ENCODE measurements at places on chromosomes 7 and 10.

GRCh38 chr10:123958241-123958640, 66.6 kb upstream of the CPXM2 start:
- no peak for DNase-seq

DNA sequence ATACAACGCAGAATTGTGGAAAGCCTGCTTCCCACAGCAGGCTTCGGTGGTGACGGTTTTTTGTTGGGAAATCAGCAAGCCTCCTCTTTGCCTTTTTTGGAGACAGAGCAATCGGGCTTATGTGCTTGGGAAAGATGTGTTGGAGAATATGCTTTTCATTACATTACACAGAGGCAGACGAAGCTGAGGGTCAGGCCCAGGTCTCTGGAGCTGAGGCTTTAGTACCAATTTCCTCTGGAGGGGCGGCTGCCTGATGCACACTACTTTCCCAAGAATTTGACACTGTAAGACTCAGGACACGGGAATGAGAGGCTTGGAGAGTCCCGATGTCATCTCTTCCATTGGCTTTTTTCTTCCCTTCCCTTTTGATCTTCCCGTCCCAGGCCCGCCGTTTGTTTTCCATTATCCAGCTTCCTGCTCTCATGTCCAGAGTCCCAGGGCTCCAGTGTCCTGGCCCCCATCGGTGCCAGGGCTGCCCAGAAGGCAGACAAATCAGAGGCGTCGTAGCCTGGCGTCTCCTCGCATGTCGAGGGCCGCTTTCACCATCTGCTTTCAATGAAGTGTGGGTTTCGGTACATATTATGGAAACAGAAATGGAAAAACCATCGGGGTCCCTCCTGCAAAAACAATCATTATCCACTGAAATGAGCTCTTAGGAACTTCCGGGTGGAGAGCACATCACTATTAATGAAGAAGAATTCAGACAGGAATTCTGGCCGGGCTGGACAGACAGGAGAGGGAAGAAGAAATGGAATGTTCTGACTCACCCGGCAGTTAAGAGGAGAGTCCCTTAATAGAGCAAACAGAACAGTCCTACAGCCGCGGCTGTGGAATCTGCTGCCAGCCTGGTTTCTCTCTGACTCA, 123.0 kb upstream of the JCAD start:
- DNase-seq, result no peak

DNA sequence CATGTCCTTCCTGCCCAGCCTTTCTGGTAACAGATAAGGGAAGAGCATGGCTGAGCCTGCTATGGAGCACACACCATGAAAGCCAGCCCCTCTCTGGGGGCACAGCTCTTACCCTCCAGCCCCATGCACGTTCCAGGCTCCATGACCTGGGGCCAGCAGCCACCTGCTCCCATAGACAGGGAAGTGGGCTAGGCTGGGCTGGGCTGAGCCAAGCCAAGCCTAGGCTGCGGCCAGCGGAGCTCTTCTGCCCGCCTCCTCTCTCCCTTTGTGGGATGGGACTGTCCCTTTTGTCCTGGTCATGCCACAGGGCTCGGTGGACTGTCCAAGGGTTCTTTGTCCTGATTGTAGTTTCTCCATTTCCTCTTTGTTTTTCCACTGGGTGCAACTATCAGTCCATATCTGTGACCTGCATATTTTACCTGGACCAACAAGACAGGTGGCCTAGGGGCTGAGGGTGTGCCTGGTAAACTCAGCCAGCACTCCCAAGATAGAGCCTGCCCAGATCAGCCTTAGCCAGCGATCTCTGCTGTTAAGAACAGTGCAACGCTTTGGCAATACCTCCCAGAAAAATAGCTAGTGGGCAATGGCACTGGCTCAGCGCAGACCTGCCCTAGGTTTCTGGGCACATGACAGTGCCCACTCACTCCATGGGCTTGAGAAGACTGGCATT, 97.2 kb upstream of the BTBD16 start:
- DNase-seq, result no peak

GRCh38 chr10:132452216-132452650, 55.2 kb downstream of the PWWP2B start:
- no peak for DNase-seq

- DNase-seq, result no peak
Observed at GRCh38 chr7:71404726-71405345, 272.9 kb downstream of the GALNT17 start.

DNA sequence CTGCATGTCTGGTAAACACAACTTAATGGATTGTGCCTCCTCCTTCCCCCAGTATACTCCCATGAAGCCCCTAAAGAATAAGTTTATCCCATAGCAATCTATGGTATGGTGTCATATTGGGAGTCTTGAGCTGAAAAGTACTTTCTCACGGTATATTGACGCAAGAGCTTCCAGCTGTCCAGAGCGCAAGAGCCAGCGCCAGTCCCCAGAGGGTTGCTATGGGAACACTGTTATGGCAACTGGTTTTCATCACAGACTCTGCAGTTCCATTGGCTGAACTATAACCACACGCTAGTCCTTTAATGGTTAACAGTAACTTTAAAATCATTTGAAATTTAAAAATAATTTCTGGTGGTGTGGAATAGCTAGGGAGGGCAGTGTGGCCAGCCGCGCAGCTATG, 46.9 kb downstream of the PRPF18 start:
- no peak for DNase-seq

GRCh38 chr7:18566829-18567228, 71.3 kb downstream of the HDAC9 start:
- DNase-seq, result no peak

DNA sequence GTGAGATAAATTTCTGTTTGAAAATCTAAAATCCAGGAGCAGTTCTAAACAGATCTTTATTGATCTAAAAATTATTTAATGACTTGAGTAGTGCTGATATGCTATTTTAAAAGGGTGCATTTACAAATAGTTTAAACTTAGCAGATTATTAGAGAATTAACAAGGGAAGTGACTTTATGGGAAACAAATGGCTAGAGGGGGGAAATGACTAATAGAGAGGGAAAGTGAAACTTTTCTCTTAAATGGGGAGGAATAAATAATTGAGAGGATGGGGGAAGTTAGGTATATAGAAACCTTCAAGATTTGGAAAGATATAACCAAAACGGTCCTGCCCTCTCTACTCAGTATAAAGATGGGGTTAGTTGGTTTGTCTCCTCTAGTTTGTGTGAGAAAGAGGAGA, 90.1 kb upstream of the ARMC3 start:
- no peak for DNase-seq
